ENCODE measurements at places on chromosomes 6 and 20.

- no peak for DNase-seq
Measured at GRCh38 chr6:2460216-2460745, 214.9 kb upstream of the GMDS start.

DNA sequence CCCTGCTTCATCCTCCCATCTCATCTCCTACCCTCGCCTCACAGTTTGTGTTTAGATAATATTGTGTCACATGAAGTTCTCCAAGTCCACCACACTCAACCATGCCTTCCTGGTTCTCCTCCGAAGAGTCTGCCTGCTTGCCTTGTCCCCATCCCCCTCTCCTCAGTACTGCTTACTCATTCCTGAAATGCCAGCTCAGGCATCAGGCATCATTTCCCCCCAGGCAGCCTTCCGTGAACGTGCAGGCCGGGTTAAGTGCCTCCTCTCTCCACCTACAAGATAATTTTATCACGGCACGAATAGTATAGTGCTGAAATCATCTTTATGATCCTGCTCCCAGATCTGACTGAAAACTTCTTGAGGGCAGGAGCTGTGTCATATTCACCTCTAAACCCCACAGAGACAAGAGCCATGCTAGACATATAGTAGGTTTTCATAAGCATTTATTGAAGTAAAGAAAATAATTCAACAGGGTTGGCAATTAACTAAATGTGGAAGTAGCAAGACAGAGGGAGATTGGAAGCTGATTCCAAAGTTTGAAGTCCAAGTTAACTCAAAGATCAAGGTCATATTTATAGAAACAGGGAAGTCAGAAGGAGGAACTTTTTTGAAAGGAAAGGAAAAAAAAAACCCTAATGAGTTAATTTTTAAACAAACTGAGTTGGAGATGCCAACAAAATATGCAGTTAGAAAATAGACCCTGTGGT lies 48.7 kb upstream of the BMP2 start:
- no peak for DNase-seq

GRCh38 chr6:151494936-151495320 lies 1.1 kb downstream of the CCDC170 start:
- no peak for DNase-seq

DNA sequence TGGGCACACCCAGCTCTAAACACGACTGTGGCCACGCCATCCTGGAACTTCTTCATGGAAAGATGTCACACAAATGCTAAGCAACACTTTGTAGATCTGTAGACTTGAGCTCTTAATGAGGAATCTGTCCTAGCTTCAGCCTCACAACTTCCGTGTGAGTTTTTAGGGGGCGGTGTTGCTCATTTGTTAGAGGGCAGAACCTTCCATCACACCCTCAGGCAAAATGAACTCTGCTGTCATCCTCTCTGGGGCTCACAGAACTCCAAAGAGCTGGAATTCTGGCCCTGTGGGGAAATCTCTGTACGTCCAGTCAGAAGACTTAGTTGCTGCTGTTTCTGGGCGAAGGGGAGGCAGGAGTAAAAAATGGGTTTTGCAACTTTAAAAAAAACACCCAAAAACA lies 49.8 kb downstream of the NRN1 start:
- no peak for DNase-seq

GRCh38 chr6:10396785-10397184 lies 18.1 kb downstream of the TFAP2A start:
- DNase-seq: no peak

GRCh38 chr20:43458422-43458924 lies 777 bp downstream of the SRSF6 start:
- DNase-seq: no peak

- no peak for DNase-seq
Measured at GRCh38 chr6:143843677-143843999, 500 bp downstream of the LTV1 start.

DNA sequence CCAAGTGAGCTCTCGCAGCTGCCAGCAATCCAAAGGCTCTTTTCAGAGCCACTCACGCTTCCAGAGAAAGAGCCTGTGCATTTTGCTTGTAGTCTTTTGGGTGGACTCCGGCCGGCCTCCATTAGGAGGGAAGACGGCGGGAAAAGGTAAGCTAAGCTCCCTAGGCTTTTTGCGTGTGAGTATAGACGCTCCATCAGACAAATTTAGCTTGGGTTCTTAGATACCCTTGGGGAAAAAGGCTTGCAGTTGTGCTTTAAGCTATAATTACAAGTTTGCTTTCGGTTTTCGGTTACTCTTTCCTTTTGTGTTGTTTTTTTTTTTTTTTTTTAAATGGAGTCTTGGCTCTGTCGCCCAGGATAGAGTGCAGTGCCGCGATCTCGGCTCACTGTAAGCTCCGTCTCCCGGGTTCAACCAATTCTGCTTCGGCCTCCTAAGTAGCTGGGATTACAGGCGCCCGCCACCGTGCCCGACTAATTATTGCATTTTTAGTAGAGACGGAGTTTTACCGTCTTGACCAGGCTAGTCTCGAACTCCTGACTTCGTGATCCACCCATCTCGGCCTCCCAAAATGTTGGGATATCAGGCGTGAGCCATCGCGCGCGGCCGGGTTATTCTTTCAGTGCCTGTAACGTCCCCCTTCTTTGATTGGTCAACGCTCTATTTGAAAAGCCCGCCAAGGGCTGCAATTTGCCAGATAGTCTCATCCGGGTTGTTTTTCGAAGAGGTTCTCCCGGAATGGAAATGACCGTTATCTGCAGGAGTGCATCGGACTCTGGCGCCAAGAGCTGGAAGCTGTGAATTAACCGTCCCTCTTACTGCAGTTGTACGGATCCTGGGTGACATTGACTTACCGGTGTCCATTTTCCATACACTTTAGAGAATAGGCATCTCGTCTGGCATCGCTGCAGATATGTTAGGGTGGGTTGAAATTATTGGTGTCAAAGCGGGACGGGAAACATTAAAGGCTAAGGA lies 18.1 kb downstream of the OR2B2 start:
- DNase-seq: no peak

DNA sequence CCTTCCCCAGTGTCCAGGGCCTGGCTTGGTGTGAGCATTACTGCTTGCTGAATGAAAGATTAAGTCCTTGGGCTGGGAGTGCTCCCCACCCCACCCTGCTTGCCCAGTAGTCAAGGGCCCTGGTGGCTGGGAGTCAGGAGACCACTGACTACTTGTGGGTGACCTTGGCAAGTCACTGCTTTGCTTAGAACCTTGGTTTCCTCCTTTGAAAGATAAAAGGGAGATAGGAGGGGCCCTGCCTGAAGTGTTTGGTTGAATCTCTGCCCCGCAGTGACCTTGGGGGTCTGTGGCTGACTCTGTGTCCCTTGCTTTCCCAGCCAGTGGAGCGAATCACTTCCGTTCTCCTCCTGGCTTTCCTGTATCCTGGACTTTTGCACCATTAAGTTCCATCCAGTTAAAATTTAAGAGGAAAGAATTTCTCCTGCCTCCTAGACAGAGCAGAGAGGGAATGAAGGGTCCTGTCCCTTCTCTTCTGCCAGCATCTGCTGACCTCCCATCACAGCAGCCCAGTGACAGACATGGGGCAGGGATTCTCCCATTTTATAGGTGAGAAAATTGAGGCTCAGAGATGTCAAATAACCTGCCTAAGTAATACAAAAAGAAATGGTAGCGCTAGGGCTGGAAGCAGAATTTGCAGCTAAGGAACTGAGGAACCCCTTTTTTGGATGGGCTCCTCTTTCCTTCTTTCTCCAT lies 3.5 kb upstream of the EPB41L1 start:
- DNase-seq: no peak

- DNase-seq: no peak
Measured at GRCh38 chr6:18795726-18796125, 408.6 kb downstream of the RNF144B start.

- DNase-seq: no peak
Measured at GRCh38 chr6:28658475-28659249, 133.0 kb downstream of the GPX5 start.

GRCh38 chr6:16850681-16851026 lies 89.4 kb upstream of the ATXN1 start:
- DNase-seq: no peak

GRCh38 chr6:119310486-119311036 lies 39.0 kb downstream of the MAN1A1 start:
- no peak for DNase-seq

DNA sequence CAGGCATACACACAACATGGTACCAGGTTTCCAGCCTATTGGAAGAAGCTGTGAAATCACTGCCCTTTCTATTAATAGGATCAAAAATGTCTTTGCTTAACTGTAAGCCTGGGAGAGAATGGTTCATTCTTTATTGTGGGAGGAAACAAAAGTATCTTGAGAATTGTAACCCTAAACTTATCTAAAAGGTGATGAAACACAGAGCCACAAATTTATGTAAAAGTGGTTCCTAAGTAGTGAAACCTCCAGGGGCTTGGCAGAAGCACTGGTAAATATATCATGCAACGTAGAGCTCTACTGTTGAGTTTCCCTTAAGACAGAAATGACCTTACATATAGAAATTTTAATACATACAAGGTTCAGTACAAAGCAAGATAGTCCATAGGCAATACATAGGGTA lies 17.2 kb upstream of the NOX3 start:
- DNase-seq: no peak

GRCh38 chr6:113095841-113096240 lies 748.7 kb downstream of the RFPL4B start:
- DNase-seq: no peak

GRCh38 chr6:15819226-15819625 lies 156.4 kb upstream of the DTNBP1 start:
- DNase-seq: no peak

GRCh38 chr6:157613011-157613522 lies 210.0 kb upstream of the SNX9 start:
- no peak for DNase-seq

GRCh38 chr6:41694815-41695526 lies 40.4 kb downstream of the TFEB start:
- DNase-seq: no peak

GRCh38 chr20:8876366-8876765 lies 192.5 kb upstream of the PLCB4 start:
- no peak for DNase-seq

- no peak for DNase-seq
Measured at GRCh38 chr6:119844387-119844786, 494.8 kb upstream of the MAN1A1 start.

- no peak for DNase-seq
Measured at GRCh38 chr6:110348961-110349690, 9.0 kb downstream of the METTL24 start.

DNA sequence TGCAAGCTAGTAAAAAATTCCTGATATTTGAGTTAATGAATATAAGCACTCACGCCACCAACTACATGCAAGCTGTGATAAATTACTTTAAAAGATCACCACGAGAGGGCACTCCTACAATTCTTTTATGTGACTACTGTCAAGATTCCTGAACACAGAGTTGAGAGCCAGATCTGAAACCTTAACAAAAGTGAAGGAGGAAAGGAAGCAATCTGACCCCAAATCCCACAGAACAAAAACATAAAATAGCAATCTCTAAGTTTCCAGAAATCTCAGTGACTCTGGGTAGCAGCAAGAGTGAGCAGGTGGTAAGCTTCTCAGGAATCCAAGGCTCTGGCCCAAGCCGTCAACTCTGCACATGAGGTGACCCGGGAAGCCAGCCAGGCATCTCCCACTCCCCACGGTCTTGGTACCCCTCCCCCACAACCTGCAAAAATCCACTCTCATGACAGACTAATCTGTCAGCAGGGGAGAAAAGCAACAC lies 55.1 kb downstream of the STAU1 start:
- no peak for DNase-seq

- no peak for DNase-seq
Measured at GRCh38 chr6:81614292-81614691, 138.2 kb downstream of the TENT5A start.

DNA sequence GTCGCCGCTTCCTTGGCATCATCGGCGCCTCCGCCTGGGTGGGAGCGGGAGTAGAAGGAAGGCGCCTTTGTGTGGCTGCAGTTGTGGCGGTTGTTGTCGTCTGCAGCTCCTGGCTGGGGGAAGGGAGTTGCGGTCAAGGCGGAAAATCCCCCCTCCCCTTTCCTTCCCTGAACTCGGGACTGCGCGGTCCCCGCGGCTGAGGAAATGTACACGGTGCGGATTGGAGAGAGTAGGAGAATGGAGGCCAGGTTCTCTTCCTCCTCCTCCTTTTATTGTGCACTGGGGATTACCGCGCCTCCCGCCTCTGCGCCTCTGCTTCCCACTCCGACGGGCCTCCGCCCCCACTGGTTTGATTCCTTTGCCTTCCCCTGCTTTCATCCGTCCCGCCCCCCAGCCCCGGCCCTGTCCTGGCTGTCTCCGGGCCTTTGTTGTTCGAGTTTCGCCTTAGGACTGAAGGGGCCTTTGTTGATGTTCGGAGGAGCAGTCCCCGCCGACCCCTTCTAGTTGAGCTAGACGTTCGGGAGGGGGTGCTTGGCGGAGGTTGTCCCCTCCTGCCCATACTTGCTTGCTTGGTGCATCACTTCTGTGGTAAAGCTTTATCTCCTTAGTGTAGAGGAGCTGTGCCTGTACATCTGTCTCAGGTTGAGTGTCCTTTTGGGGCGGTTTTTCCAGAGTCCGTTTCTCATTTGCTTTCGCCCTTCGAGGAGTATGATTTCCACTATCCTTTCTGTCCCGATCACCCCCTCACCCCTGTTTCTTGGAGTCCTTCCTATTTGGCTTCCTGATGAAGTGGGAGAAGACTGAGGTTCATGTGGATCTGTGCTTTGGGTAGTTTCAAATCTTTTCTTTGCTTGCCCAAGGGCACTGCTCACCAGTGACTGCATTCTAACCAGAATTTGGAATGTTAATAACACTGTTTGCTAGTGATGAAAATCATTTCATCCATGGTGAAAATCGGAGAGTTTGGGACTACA lies 764 bp downstream of the ZNF292 start:
- peak; percentile 17 for DNase-seq

GRCh38 chr6:4852938-4853337 lies 76.7 kb downstream of the CDYL start:
- no peak for DNase-seq

DNA sequence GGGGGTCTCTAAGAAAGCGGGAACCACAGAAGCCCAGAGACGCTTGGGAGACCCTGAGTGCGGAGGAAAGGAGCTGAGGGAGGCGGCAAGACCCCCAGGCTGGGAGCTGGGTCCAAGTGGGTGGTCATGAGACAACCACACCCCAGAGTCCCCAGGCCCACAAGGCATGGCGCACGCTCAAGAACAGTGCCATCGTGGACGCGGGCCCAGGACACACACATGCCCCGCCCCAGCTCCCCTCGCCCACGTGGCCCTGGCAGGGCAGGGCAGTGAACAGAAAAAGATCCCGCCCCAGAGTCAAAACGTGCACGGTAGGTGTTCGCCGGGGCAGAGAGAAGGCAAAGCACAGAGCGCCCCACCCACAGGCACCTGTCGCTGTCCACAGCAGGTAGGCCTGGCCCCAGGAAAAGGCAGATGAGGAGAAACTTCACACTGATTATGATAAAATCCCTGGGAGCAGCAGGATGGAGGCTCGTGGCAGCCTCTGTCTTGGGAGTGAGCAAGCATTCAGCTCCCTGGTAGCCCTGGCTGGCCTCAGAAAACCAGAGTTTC lies 50.0 kb downstream of the BPIFB1 start:
- no peak for DNase-seq

GRCh38 chr6:56168596-56168995 lies 78.8 kb downstream of the COL21A1 start:
- DNase-seq: no peak

- no peak for DNase-seq
Measured at GRCh38 chr6:15906420-15907016, 222.4 kb upstream of the MYLIP start.

- DNase-seq: no peak
Measured at GRCh38 chr6:111159633-111160032, 72.3 kb downstream of the SLC16A10 start.

GRCh38 chr20:36571564-36572504 lies 1.6 kb upstream of the TGIF2 start:
- no peak for DNase-seq

GRCh38 chr6:28525496-28526039 lies at the start of gene GPX5:
Gene GPX5, plus strand, starts transcription at chr6:28525881. Its CDS starts 133 bp downstream, at chr6:28526014.
- no peak for DNase-seq
